ENCODE measurements at places on chromosomes 12 and 14.

- DNase-seq, result no peak
These were observed 303 bp downstream of the PUS7L start for GRCh38 chr12:43758247-43758727.

DNA sequence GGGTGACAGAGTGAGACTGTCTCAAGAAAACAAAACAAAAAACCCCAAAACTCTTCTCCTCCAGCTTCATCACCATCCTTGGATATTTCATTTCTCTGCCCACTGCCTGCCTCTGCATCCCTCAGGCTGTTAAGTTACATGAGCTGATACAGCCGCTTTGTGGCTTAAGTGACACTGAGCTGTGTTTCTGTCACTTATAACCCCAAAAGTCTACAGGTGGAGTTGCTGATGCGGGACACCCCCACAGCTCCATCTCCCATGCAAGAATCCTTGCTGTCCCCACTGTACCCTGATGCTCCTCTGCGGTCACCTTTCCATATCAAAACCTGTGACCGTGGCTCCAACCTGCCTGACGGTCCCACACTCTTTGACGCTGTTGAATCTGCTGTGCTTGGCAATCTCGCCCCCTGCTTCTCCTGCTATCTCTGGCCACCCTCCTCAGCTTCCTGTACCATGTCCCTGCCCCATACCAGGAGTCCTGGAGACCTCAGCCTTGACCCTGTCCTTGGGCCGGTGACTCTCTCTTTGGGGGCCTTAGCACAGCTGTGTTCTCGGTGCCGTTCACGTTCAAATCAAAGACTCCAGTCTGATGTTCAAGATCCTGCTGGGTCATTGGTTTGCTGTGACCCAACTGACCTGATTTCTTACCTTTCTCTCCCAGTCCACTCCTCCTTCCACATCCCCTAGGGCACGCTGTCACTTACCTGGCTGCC lies 20.3 kb downstream of the HVCN1 start:
- DNase-seq, result no peak

- no peak for DNase-seq
These were observed 85.0 kb downstream of the LLPH start for GRCh38 chr12:66045506-66045905.

- DNase-seq, result no peak
These were observed 200.1 kb downstream of the NUBPL start for GRCh38 chr14:31761325-31761724.

GRCh38 chr12:123113026-123113425 lies 37.9 kb downstream of the PITPNM2 start:
- DNase-seq, result no peak

GRCh38 chr12:25615119-25615518 lies 62.0 kb upstream of the LMNTD1 start:
- DNase-seq, result no peak

- no peak for DNase-seq
These were observed 224.4 kb downstream of the FBXL14 start for GRCh38 chr12:1369938-1370500.

- DNase-seq, result no peak
These were observed 19.9 kb downstream of the HECTD4 start for GRCh38 chr12:112362310-112362709.

GRCh38 chr12:69099201-69099837 lies 140.1 kb upstream of the CPSF6 start:
- DNase-seq, result no peak

DNA sequence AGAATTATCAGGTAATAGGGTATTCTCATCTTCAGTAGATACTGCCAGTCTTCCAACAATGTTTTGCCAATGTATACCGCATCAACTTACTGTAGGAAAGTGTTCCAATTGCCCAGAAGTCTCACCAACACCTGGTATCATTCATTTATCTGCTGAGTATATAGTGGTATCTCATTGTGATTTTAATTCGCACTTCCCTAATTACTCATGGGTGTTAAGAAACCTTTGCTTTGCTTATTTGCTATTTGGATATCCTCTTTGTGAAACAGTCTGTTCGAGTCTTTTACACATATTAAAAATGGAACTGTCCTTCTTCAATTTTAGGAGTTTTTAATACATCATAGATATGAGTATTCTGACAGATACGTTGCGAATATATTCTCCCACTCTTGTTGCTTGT lies 6.1 kb downstream of the TM7SF3 start:
- no peak for DNase-seq

DNA sequence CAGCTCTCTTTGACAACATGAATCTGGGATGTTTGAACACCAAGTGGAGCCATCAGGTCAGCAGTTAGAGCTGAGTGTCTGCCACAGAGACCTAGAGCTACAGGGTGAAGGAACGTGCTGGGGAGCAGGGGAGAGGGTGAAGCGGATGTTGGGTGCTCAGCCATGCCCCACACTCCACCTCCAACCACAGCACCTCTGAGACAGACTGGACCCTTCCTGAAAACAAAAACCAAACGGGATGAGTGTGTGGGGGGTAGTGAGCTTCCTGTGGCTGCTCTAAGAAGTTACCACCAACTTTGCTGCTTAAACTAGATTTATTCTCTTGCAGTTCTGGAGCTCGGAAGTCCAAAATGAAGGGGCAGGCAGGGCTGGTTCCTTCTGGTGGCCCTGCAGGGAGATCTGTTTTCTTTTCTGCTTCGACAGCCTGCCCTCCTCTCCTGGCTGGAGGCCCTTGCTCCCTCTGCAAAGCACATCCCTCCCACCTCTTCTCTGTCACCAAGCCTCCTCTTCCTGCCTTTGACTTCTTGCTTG lies 5.6 kb upstream of the GOLGA3 start:
- peak; percentile 27 for DNase-seq

DNA sequence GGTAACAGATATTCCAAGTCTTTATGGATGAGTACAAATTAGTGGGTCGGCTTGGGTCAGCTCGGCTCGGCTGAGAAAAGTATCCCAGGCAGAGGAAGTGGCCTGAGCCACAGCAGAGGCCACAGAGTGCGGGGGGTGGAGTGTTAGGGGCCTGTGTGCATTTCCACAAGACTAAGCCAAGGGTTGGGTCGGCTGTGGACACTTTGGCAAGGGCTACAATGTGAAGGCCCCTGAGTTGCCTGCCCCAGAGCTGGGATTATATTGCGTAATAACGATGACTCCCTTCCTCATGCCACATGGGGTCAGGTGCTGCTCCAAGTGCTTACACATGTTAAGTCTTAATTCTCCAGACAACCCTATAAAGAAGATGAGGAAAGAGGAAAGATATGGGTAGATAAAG lies 11.4 kb downstream of the EVL start:
- no peak for DNase-seq

GRCh38 chr12:130026608-130027176 lies 122.9 kb upstream of the TMEM132D start:
- no peak for DNase-seq

GRCh38 chr12:6697584-6698351 lies 2.8 kb downstream of the PIANP start:
- DNase-seq, result no peak

- no peak for DNase-seq
These were observed 263.2 kb downstream of the DAD1 start for GRCh38 chr14:22325676-22326400.

- no peak for DNase-seq
These were observed 11.2 kb downstream of the SPRING1 start for GRCh38 chr12:116726694-116727093.

- DNase-seq, result no peak
These were observed 56.4 kb downstream of the UBR7 start for GRCh38 chr14:93263416-93263815.

DNA sequence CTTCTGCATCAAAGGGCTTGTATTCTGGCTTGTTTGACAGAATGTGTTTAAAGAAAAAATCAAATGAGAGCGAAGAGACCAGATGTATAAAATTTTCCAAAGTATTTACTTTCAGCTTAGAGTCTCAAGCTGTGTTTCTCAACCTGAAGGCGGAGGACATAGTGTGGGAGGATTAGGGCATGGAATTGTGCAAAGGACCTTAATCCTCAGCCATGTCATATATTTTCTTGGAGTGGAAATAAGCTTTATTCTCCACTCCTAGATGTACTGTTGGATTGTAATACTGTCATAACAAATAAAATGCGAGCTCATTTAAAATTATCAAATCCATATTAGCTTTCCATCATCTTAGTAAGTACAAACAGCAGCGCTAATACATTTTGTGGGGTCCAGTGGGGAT lies 154.0 kb downstream of the PAH start:
- no peak for DNase-seq

DNA sequence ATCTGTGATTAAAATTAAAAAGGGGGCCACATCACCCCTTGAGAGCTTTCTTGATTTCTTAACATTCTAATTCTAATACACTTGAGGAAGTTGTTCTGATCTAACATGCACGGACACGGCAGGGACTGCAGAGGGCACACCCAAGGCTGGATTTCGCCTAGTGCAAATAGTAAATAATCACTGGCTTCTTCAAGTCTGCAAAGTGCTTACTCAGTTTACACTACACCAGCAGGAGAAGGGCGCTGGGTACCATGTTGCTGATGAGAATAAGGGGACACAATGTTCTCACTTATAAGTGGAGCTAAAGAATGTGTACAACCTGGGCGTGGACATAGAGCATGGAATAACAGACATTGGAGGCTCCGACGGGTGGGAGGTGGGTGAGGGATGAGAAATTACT lies 34.2 kb downstream of the TBX5 start:
- no peak for DNase-seq

- no peak for DNase-seq
These were observed 4.8 kb downstream of the TROAP start for GRCh38 chr12:49327887-49328286.

- DNase-seq, result no peak
These were observed 68.5 kb downstream of the GCH1 start for GRCh38 chr14:54834081-54834480.

GRCh38 chr14:95759941-95760340 lies 46.0 kb upstream of the TCL1A start:
- no peak for DNase-seq

DNA sequence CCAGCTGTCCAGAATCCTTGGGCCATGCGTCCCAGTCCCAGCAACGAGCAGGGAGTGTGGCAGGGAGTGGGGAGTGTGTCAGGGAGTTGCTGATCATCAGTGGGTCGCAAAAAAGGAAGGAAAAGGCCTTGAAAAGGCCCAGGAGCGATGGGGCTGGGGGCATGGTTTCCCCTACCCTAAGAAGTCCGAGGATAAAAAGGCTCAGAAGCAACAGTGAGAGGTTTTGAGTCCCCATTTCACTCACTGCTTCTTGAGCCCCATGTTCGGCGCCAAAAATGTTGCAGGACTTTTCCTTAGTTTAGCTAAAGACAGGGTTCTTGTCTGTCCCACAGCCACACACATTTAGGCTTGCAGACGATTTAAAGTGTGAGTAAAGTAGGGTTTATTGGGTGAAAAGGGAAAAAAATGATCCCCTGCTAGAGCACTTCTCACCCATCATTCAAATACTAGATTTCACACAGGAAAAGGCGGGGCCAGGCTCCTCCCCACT lies 189.5 kb downstream of the KCNC2 start:
- no peak for DNase-seq

DNA sequence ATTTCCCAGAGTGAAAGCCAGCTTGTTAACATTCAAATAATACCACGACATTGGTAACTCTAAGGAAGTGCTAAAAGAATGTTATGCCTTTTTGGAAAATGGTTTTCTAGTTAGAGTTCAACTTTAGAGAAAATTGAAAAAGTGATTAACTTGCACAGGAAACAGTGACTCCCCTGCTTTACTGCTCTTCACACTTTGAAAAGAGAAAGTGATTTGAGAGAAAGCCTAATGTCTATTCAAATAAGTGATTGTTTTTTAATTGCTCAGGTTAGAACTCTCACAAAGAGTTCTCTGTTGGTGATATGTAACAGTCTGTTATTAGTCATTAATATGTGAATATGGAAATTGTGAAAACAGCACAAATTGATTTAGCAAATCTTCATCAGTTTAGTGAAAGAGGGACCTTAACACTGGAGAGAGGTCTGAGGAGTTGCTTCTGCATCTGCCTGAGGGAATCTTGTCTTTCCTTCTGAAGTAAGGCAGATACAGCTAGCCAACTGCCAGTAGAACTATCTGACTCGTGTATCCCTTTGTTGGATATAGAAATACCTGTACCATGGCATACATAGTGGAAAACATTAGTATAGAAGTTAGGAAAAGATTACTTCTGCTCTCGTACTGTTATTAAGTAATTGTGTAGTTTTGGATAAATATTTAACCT lies 25.5 kb downstream of the ATF7IP start:
- peak; percentile 36 for DNase-seq

- DNase-seq, result no peak
These were observed 127.5 kb upstream of the RMST start for GRCh38 chr12:97335115-97335514.

DNA sequence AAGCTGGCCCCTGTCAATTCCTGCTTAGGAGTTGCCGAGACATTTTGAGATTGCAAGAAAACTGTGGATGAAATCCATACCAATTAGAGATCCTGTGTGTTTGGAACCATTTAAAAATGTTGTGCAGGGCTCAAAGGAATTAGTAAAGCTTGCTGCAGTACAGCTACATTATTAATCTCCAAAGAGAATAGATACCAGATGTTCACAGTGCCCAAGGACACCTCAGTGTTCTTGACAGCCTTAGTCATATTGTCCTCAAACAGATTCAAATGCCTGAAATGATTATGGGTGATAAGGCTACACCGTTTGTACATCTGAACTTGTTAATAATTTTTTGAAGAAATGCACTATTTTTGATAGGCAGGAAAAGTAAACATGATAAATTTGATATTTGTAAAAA lies 164.6 kb downstream of the MSRB3 start:
- DNase-seq, result no peak

GRCh38 chr14:22600027-22600426 lies 1.9 kb downstream of the ABHD4 start:
- DNase-seq, result no peak

- DNase-seq, result no peak
These were observed 161.7 kb upstream of the EEA1 start for GRCh38 chr12:93090731-93091172.

- DNase-seq, result no peak
These were observed 163.8 kb downstream of the RPL10L start for GRCh38 chr14:46487582-46488350.

GRCh38 chr12:54416687-54417603 lies 2.1 kb downstream of the ITGA5 start:
- no peak for DNase-seq

GRCh38 chr12:55718015-55718414 lies 2.2 kb downstream of the BLOC1S1 start:
- no peak for DNase-seq

- DNase-seq, result no peak
These were observed 267.3 kb upstream of the PDE3A start for GRCh38 chr12:20101046-20101445.

All from central memory CD4-positive, alpha-beta T cell (primary cell).